ENCODE measurements at places on chromosomes 2 and 18.

DNA sequence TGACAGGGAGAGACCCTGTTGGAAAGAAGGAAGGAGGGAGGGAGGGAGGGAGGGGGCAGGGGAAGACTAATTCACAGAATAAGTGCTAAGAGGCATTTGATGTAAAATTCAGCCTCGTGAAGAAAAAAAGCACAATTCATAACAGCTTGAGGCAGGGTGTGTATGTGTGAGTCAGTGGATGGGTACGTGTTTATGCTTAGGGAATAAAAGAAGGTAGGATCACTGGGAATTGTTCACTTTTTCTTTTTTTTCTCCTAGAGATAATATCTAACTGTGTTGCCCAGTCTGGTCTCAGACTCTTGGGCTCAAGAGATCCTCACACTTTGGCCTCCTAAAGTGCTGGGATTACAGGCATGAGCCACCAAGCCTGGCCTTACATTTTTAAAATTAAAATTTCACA lies 39.2 kb downstream of the WDR33 start:
- DNase-seq = no peak

GRCh38 chr2:75800456-75800855 lies 89.7 kb upstream of the GCFC2 start:
- DNase-seq = no peak

- DNase-seq = no peak
These were observed 126.4 kb upstream of the TLK1 start for GRCh38 chr2:171287036-171287571.

- no peak for DNase-seq
These were observed 87.1 kb downstream of the ITGB1BP1 start for GRCh38 chr2:9336241-9336575.

- DNase-seq = no peak
These were observed 165.2 kb upstream of the BCL2L11 start for GRCh38 chr2:110955556-110955955.

DNA sequence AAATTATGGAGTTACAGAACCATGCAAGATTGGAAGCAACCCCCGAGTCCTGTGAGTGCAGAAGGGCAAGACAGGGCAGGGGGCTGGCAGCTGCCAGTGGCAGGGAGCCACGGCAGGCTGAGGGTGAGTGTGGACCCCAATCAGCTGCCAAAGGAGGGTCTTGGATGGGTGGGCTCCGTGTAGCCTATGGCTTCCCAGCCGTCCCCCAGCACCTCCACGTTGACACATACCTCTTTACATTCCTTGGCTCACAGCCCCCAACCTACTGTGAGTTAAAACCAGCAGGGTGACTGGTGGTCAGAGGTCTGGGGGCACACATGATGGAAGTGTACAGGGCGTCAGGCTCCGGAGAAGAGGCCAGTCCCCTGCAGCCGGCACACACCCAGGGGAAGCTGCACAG lies 60.9 kb upstream of the SALL3 start:
- no peak for DNase-seq

DNA sequence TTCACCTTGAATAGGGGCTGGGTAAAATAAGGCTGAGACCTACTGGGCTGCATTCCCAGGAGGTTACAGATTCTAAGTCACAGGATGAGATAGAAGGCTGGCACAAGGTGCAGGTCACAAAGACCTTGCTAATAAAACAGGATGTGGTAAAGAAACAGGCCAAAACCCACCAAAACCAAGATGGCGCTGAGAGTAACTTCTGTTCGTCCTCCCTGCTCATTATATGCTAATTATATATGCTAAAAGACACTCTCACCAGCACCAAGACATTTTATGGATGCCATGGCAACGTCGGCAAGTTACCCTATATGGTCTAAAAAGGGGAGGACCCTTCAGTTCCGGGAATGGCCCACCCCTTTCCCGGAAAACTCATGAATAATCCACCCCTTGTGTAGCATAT lies 711.5 kb upstream of the KLHL29 start:
- DNase-seq = no peak

DNA sequence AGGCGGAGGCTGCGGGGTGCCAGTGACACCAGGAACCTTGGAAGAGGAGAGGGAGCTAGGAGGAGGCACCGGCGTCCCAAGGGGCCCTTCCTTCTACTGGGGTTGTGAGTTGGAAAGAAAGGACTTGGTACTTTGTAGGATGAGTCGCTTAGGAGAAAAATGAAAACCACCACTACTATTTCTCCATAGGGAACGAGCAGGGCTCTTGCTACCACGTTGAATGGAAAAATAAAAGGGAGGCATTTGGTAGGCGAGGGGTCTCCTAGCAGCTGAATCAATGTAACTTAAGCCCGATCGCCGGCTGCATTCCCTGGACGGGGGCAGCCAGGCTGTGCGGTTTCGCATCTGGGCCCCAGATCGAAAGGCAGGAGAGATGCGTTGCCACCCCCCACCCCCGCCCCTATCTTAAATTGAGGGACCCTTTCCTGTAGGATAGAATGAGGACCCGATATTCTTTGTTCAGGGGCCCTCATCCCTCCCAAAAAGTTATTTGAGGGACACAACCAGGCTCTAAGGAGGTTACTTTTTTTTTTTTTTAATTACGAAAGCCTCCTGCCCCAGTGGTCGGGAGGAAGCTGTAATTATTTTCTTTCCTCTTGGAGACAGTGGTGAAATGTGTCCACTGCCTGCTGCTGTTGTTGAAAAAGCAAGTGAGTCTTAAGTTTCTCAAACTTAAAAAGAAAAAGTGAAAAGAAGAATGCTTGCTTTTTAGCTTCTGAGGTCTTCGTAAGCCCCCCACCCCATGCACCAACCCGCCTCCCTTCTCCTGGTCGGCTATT lies 1.3 kb downstream of the IGFBP2 start:
- DNase-seq = no peak
